Kidney epithelial cell (primary cell): ENCODE measurements at places on chromosomes 1 and 21. TPM values are rescaled to one million over a fixed set of nuclear protein-coding genes. Genes with fewer than 3 reads are reported as not detected.

ARTN gene
- 3.9 and 4.7 TPM in 2 replicates for total RNA-seq

PROK1 gene
- not detected in 2 replicates for total RNA-seq

LRRIQ3 gene
- total RNA-seq: 0.82 and 1.9 TPM in 2 replicates

OLFML3 gene
- total RNA-seq: 0.17 and 1.4 TPM in 2 replicates

AGBL4 gene
- total RNA-seq: not detected in 2 replicates

PODN gene
- total RNA-seq: not detected in 2 replicates

PRPF38B gene
- 20.3 and 21.1 TPM in 2 replicates for total RNA-seq

SLC44A3 gene
- total RNA-seq: 13.1 and 14.6 TPM in 2 replicates

LCE2C gene
- total RNA-seq: not detected in 2 replicates

EIF2D gene
- 54.3 and 55.4 TPM in 2 replicates for total RNA-seq

CLIC6 gene
- 6.3 and 8.0 TPM in 2 replicates for total RNA-seq

BNIPL gene
- total RNA-seq: 0.17 TPM in 1 of 2 replicates, not detected in the other

SERTAD4 gene
- total RNA-seq: 10.6 and 11.4 TPM in 2 replicates

FH gene
- total RNA-seq: 53.6 and 65.9 TPM in 2 replicates

KPRP gene
- not detected in 2 replicates for total RNA-seq

CSF3R gene
- total RNA-seq: not detected in 2 replicates

C1orf210 gene
- total RNA-seq: 4.8 and 6.6 TPM in 2 replicates

PPIH gene
- 33.1 and 43.7 TPM in 2 replicates for total RNA-seq

PLEKHN1 gene
- total RNA-seq: 13.2 and 13.3 TPM in 2 replicates

TMEM79 gene
- 1.9 and 3.0 TPM in 2 replicates for total RNA-seq

DIRAS3 gene
- total RNA-seq: 0.38 TPM in 1 of 2 replicates, not detected in the other

KCNJ15 gene
- 27.5 and 30.6 TPM in 2 replicates for total RNA-seq

BTBD19 gene
- 3.8 and 4.4 TPM in 2 replicates for total RNA-seq

PGLYRP4 gene
- 0.07 and 0.71 TPM in 2 replicates for total RNA-seq

THEMIS2 gene
- 22.6 and 23.4 TPM in 2 replicates for total RNA-seq

GJA9 gene
- not detected in 2 replicates for total RNA-seq

ASTN1 gene
- 0.14 and 0.21 TPM in 2 replicates for total RNA-seq

OR6P1 gene
- total RNA-seq: not detected in 2 replicates

MTMR11 gene
- total RNA-seq: 14.1 and 27.9 TPM in 2 replicates

B4GALT3 gene
- 39.4 and 45.7 TPM in 2 replicates for total RNA-seq

ATF6 gene
- total RNA-seq: 38.6 and 41.1 TPM in 2 replicates
